ENCODE measurements at places on chromosomes 7 and 10.

GRCh38 chr7:92641921-92642511 is 51.8 kb upstream of the FAM133B start:
- no peak for DNase-seq

DNA sequence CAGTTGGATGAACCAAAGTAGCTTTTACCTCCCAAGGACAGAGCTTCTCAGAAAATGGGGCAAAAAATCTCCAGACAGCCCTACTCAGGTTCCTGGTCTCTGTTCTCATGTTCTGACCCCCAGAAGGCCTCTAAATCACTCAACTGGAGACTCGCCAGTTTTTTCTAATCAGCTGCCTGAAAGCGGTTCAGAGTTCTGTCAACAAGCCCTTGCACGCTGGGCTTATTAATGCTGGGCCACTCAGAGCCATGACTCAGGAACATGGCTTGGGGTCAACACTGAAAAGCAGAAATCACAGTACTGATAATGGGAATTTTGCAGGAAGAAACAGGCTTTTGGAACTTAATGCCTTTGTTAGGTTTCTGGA is 15.3 kb downstream of the ECHDC3 start:
- peak; percentile 18 for DNase-seq

- DNase-seq = no peak
These were observed 22.4 kb upstream of the CRYGN start for GRCh38 chr7:151462306-151462779.

GRCh38 chr7:132422502-132423111 is 153.7 kb downstream of the PLXNA4 start:
- DNase-seq = no peak

GRCh38 chr7:137578541-137578940 is 235.0 kb upstream of the PTN start:
- no peak for DNase-seq

GRCh38 chr7:48296966-48297365 is 125.7 kb downstream of the ABCA13 start:
- DNase-seq = no peak

GRCh38 chr10:49512121-49512809 is 26.7 kb downstream of the ERCC6 start:
- no peak for DNase-seq

DNA sequence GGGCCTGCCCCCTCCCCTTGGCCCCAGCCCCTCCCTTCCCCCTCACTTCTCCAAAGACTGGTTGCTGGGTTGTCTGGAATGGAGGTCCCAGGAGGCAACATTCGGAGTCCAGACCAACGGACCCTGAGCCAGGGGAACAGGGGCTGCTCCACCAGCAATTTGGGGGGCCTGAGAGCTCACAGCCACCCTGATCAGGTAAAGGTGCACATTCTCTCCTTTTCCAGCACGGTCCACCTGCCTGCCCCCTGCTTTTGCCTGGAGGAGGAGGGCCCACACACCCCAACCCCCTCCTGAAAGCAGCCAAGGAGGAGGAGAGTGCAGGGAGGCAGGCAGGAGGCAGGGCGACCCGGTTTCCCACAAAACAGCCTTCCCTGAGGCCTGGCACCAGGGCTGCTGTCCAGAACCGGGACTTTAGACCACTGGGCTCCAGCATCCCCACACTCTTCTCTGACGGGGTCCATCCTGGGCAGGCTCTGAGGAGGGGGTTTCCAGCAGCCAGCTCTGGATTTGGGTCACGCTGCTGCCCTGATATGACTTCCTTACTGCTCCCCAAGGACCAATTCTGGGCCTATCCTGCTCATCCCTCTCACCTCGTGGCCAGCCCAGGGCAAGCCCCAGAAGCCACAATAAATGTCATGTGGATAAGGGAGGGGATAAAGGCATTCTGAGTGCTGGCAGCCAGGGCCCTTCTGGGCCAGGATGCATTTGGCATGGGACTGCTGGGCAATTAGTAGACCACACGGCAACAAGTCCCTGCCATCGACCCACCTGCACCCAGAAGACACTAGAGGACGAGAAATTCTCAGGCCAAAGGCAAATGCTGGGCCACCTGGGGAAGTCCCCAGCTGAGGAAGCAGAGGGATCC is 1.1 kb upstream of the CAMK2B start:
- no peak for DNase-seq

DNA sequence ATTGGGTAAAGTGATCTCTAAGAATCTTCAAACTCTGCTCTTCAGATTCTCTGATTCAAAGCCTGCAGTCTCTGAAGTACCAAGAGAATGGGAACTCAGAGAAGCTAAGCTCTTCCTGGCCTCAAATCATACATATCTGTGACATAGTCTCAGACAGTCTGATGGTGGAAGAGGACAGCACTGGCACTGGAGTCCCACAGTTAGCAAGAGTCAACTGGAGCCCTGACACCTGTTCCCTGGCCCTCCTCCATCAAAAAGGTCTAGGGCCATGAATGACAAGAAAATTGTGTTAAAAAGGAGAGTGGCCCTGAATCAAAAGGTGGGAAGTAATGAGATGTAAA is 37.7 kb downstream of the PRSS2 start:
- no peak for DNase-seq

- DNase-seq = no peak
These were observed 581.2 kb downstream of the SUGCT start for GRCh38 chr7:40716052-40716451.

DNA sequence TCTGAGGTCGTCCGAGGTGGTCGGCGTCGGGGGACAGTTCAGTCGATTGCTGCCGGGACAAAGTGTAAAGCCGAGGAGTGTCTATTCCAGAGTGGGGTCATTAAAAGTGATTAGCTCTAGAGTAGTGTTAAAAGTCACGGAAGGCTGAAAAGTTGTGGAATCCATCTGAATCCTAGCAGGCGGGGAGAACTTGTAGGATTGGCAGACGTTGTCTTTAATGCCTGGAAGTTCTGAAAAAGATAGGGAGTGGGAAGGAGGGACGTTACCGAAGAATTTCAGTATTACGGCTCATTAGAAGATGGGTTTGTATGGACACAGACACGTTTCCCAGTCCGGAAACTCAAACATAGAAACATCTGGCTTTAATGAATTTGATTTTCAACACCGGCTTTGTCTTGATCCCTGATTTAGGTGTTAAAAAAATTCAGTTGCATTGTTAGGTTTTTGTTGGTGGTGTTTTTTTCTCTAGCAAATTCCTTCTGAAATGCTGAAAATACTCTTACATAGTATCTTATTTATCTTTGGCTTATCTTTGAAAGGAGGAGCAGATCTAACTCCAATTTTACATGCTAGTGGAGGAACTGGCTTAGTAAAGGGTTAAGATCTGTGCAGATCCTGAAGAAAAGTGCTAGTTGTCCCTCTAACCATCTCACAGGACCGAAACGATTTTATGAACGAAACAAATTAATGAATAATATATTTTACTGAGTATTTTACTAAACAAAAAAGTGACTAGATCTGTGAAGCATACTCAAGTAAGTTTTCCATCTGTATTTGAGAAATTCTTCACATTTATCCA is 900 bp downstream of the MKLN1 start:
- no peak for DNase-seq

DNA sequence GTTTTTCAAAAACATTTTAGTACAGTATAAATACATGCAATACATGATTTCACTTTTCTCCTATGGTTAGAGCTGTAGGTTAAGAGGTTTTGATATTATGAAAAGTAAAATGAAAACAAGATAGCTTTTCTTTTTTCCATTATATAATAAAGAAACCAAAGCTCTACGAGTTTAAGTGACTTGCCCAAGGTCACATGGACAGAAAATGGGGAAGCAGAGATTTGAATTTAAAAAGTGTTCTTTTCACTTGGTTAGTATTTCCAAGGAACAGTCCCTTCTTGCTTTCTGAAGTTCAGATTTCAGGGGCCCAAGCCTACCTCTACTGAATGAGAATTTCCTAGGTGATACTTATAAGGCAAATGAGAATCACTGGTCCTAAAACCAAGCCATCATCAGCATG is 13.2 kb upstream of the MAP3K8 start:
- DNase-seq = no peak

GRCh38 chr10:109886781-109887140 is 36.5 kb downstream of the XPNPEP1 start:
- no peak for DNase-seq

GRCh38 chr7:24428676-24429075 is 144.6 kb upstream of the PALS2 start:
- DNase-seq = no peak

GRCh38 chr7:44401692-44402091 is 76.3 kb upstream of the CAMK2B start:
- no peak for DNase-seq
